Stimulated activated CD8-positive, alpha-beta memory T cell treated with anti-CD3 and anti-CD28 coated beads, Interleukin-7, amount 100 ng/mL, for 1 hour (primary cell): ENCODE measurements at places on chromosomes 12 and 14.

GRCh38 chr12:117506333-117506732, 144.9 kb upstream of the NOS1 start:
- no peak for DNase-seq

DNA sequence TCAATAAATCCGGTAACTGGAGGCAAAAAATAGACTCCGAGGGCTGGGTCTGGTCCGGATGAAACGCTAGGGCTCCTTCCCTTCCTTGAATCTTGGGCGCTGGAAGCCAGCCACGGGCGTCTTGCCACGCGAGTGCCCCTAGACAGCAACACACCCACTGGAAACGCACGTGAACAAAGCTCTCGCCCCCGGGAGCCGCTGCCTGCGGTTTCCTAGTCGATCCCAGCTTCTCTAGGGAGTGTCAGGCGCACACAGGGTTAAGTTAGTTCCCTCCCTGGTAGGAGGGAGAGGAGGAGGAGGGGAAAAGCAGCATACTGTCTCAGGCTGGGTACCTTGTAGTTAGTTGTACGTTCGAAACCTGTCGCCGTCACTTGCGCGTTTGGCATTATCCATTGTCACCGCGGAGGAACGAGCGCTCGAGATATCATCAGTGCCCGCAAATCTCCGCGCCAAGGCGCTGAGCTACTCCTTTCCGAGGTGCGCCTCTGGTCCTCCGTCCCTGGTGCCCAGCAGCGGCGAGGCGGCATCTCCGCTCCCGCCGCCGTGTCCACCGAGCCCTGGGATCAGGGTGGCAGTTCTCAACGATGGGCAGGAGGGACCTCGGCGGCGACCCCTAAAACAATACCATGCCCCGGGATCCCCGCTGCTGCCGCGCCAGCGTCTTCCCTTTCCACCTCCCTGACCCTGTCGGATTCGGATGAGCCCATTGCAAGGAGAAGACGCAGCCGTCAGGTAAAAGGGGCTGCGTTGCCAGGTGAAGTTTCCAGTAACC, at the start of gene FLRT2:
Gene FLRT2 (plus strand): TSS at position 342 of the 772 bp plus-strand sequence. CDS start 91,371 bp downstream, outside the sequence.
- no peak for DNase-seq

GRCh38 chr14:77088219-77088618, 9.8 kb upstream of the CIPC start:
- DNase-seq, result no peak

GRCh38 chr14:80304125-80304766, 92.9 kb upstream of the DIO2 start:
- DNase-seq, result no peak

GRCh38 chr12:101230547-101230946, 20.5 kb upstream of the SLC5A8 start:
- no peak for DNase-seq

DNA sequence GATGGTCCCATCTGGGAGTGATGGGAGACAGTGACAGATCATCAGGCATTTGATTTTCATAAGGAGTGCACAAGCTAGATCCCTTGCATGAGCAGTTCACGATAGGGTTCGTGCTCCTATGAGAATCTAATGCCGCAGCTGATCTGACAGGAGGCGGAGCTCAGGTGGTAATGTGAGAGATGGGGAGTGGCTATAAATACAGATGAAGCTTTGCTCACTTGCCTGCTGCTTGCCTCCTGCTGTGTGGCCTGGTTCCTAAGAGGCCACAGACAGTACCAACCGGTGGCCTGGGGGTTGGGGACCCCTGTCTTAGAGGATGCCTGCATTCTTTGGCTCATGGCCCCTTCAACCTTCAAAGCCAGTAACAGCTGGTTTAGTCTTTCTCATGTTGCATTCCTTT, 130.3 kb downstream of the PTPN11 start:
- DNase-seq, result no peak

DNA sequence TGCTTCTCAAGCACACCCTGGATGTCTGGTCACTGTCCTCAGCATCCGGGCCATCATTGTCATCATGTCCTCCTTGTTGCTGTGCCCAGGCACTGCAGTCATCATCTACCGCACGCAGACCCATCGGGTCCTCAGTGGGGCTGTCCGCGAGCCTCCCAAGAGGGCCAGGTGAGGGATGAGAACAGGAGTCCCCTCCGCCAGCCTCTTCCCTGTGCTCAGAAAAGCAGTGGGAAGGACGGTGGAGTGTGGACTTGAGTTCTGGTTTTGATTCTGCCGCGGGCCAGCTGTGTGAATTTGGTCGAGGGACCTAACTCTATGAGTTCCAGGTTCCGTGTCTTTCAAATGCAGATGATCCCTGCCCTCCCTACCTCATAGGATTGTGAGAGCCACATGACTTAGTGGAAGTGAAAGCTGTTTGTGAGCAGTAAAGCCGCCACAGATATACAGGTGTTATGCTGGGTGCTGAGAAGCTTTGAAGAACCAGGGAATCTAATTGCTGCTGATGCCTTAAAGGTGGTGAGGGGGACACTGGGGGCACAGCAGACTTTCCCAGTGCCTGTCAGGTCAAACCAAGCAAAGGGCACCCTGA, 122.9 kb upstream of the RAP1B start:
- DNase-seq, result no peak

DNA sequence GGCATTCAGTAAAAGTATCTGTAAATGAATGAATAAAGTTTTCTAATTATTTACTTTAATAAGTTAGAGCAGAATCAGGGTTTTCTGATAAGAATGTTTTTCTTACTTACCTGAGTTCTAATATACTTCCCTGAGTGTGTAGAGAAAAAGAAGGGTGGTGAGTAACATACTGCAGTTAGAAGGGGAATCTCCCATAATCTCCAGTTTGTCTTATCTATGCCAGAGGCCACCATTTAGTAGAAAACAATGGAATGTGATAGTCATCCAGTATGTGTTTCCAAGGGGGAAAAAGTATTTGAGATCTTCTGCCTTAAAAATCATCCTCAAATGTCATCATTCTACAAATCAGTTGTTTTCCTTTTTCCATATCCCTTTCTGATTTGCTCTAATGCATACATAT, 56.5 kb upstream of the PAWR start:
- no peak for DNase-seq

- DNase-seq, result no peak
Observed at GRCh38 chr12:1006255-1006654, 15.2 kb downstream of the ERC1 start.

- no peak for DNase-seq
Observed at GRCh38 chr12:24950231-24950834, 1.4 kb upstream of the BCAT1 start.

DNA sequence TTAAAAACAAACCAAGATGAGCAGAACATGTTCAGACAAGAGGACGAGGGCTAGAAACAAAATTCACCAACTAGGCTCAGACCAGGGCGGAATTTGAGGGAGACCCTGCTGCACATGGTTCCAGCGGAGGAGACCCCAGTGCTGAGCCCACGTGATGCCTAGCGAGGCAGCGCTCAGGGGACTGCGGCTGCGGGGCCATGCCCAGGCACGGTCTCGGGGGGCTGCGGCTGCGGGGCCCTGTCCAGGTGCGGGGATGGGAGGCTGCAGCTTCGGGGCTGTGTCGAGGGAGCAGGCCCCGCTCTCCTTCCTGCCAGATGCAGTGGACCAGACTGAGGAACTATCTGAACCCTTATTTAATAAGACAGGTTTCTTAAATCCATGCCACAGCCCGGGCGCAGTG, 12.7 kb upstream of the CRIP2 start:
- no peak for DNase-seq

DNA sequence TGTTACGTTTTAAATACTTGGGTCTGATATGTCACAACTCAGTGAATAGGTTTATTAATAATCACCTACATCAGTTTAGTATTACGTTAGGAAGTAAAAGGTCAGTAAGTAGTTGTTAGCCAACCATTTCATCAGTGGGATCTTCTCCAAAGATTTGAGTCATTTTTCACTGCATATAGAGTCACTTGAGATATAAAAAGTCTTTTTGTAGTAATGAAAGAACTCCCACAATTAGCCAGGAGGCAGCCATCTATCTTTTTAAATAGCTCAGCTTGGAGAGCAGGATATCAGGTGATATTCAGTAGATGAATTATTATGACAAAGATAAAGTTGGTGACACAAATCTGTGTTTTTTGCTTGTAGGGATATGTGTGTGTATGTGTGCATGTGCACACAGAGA, 309.3 kb downstream of the PDZRN4 start:
- DNase-seq, result no peak

- DNase-seq, result no peak
Observed at GRCh38 chr14:105418269-105419194, 1.1 kb upstream of the MTA1 start.

- no peak for DNase-seq
Observed at GRCh38 chr12:5809586-5809985, 135.5 kb downstream of the ANO2 start.

DNA sequence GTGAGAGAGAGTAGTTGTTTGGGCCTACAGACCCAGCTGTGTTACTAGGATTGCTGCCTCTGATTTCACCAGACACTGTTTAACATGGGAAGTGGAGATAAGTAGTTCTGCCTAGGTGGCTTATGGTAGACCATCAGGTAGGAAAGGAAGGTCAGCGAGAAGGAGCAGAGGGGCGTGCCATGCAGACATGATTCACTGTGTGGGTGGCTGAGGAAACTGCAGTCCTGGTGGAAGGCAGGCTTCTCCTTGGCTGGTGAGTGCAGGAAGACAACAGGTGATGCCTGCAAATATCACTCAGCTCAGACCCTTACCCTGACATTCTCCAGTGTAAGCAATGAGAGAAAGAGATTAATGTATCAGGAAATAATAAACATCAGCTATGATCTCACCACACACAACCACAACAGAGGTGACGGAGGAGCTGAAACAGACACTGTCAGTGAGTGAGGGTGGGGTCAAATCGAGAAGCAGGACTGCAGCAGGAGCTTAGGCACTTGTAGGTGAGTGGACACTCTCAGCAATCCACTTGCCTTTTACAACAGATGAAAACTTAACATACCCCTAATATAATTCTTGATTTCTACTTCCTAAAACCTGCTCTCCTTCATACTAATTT, 2.1 kb upstream of the PRR4 start:
- DNase-seq, result no peak

GRCh38 chr12:75361408-75361807, 26.9 kb downstream of the GLIPR1L1 start:
- no peak for DNase-seq

GRCh38 chr12:104603545-104603973, 146.8 kb downstream of the CHST11 start:
- no peak for DNase-seq

DNA sequence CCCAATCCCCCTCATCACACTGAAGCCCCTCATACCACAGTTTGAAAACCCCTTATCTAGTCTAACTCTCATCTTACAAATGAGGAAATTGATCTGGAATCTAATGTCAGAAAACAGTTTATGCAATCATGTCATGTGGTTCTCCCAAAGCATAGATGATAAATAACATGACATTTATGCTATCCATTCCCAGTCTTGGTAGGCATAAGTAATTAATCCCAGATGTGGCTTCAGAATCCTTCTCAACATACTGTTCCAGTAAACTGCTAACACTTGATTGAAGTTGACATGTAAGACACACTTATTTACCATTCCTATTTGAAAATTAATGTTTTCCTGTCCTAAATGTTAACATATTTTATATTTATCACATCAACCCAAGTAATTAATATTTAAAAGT, 168.7 kb downstream of the GALC start:
- no peak for DNase-seq

- DNase-seq, result no peak
Observed at GRCh38 chr12:94309373-94309772, 150.3 kb downstream of the CEP83 start.
